ENCODE measurements at places on chromosomes 13 and 19.

- DNase-seq = no peak
Measured at GRCh38 chr13:21971662-21972621, 301.1 kb downstream of the FGF9 start.

- DNase-seq = no peak
Measured at GRCh38 chr13:51997641-51998330, 13.5 kb downstream of the ATP7B start.

- no peak for DNase-seq
Measured at GRCh38 chr19:31511098-31511497, 161.9 kb upstream of the TSHZ3 start.

DNA sequence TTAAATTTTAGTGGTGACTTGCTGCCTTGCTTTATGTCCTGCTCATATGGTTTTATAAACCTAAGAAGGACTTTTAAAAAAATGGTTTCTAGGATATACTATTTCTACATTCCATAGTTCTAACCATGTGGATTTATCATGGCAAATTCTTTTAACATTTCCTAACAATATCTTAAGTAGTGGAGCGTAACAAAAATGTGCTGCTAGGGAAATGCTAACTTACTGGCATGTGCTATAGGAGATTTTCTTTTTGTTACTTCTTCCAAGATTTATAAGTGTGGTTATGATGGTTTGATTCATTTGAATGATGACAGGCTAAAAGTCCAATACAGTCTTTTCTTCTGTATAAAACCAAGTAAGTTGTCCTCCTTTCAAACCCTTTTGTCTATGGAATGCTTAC lies 713.7 kb downstream of the SLITRK1 start:
- DNase-seq = no peak

DNA sequence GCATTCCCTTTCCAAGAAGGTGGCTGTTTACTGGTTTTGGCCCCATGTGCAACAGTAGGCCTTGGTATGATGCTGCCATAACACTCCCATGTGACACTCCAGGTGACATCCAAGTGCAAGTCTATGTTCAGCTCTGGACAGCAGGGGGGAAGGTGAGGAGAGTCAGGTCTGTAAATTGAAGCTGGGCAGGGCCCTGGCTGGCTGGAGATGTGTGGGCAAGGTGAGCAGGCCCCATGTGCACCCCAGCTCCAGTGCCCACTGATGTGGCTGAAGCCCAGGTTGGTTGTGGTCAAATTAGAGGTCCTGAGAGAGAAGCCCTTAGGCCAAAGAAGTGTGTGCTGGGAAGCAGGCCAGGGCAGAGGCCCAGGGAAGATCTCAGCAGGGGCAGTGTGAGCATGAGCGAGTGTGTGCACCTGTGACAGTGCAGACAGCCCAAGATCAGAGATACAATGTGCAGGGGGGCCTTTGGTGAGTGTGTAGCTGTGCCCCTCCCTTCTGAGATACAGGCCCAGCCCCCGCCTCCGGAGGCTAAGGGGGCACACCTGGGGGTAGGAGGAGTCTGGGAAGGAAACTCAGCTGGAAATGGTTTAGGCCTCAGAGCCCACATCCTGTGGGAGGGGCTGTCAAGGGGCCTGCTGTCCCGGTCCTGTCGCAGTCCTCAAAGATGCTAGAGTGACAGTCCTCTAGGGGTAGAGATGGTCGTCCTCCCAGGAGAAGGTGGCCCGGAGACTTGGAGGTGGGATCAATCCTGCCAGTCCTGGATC lies 18.6 kb downstream of the DEDD2 start:
- DNase-seq = no peak

GRCh38 chr13:103757361-103757760 lies 691.1 kb upstream of the SLC10A2 start:
- no peak for DNase-seq

- DNase-seq = no peak
Measured at GRCh38 chr13:50228527-50228926, 213.3 kb downstream of the KCNRG start.

DNA sequence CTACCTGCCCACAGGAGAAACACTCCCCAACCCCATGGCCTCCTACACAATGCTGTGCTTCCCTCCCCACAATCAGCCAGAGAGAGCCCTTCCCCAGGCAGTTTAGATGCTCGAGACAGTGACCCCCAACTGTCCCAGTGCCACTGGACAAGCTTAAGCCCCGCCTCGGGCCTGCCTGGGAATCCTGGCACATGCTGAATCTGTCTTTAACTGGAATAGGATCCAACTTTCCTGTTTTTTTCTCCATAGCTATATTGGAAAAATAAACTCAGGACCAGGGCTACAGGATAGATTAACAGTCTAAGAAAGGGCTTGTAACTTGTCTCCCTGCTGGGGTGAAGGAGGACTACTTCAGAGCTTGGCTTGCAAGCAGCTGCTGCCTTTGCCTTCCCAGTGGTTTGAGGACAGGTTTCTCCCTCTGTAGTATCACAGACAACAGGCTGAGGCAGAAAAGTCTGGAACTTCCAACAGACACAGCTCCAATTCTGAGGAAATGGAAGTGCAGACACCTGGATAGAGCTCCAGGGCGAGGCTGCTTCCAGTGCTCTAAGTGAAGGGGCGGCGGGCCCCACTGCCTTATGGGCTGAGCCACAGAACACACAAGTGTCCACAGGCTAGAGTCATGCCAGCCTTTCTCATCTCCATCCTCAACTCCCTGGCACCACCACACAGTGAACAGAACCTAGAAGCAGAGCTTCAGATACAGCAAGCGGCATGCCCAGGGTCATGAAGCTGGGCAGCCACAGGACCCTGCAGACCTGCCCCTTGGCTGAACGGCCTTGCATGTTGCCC lies 228.3 kb downstream of the TUBA3C start:
- DNase-seq = no peak

GRCh38 chr19:2538096-2538757 lies 62.3 kb downstream of the GADD45B start:
- DNase-seq = no peak

GRCh38 chr13:97332742-97333141 lies 101.2 kb upstream of the RAP2A start:
- no peak for DNase-seq

- no peak for DNase-seq
Measured at GRCh38 chr19:54279406-54279962, 1.4 kb downstream of the LILRB2 start.

DNA sequence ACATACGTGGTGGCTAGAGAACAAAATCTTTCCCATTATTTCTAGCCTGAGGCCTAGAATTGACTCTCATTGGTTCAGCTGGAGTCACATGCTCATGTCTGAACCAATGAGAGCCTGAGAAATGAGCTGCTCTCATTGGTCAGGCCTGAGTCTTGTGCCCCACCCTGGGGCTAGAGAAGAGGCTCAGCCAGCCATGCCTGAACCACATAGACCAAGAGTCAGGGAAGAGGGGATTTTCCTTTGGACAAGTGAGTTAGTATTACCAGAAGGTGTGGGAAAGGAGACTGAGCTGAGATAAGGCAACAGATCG lies 6.9 kb downstream of the FXYD5 start:
- no peak for DNase-seq

- DNase-seq = no peak
Measured at GRCh38 chr19:30551271-30551670, 179.1 kb downstream of the ZNF536 start.

GRCh38 chr19:35902870-35903475 lies 644 bp downstream of the HCST start:
- no peak for DNase-seq

GRCh38 chr19:41898235-41898634 lies 15.3 kb downstream of the ARHGEF1 start:
- DNase-seq = no peak

GRCh38 chr13:46106839-46107371 lies 2.1 kb upstream of the CPB2 start:
- DNase-seq = no peak

DNA sequence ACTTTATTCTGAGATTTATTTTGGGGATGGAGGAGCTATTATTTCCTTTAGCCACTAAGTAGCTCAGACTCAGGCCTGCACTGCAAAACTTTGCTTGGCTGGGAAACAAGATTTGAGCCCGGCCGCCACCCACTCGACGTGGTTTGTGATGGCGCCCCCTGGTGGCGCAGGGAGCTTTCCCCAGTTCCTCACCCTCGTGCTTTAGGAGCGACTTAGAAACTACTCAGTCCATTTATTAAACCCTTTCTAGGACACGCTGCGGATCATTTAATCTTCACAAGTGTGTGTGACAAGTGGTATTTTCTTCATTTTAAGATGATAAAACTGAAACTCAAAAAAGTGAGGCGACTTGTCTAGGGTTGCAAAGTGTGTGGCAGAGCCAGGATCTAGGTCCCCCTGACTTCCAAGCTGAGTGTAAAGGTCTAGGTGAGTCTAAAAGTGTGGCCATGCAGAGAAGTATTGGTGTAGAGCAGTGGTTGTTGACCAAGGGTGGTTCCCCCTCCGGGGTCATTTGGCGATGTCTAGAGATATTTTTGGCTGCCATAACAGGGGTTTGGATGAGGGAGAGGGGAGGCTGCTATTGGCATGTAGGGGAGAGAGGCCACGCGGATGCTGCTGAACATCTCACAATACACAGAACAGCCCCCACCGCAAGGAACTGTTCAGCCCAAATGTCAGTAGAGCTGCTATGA lies 2.2 kb downstream of the CXCL17 start:
- DNase-seq = no peak

GRCh38 chr13:51118809-51119431 lies 7.8 kb upstream of the C13orf42 start:
- no peak for DNase-seq

DNA sequence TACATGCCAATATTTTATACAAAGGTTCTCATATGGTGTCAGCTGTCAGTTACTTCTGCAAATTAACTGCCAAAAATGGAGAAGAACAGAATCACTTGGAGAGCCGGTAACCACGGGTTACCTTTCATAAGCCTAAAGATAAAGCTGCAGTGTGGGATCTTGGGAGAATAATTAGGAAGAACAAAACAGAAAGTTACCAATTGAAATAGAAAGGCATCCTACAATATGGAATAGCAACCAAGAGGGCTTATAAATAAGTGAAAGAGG lies 74.2 kb downstream of the TSHZ3 start:
- DNase-seq = no peak

DNA sequence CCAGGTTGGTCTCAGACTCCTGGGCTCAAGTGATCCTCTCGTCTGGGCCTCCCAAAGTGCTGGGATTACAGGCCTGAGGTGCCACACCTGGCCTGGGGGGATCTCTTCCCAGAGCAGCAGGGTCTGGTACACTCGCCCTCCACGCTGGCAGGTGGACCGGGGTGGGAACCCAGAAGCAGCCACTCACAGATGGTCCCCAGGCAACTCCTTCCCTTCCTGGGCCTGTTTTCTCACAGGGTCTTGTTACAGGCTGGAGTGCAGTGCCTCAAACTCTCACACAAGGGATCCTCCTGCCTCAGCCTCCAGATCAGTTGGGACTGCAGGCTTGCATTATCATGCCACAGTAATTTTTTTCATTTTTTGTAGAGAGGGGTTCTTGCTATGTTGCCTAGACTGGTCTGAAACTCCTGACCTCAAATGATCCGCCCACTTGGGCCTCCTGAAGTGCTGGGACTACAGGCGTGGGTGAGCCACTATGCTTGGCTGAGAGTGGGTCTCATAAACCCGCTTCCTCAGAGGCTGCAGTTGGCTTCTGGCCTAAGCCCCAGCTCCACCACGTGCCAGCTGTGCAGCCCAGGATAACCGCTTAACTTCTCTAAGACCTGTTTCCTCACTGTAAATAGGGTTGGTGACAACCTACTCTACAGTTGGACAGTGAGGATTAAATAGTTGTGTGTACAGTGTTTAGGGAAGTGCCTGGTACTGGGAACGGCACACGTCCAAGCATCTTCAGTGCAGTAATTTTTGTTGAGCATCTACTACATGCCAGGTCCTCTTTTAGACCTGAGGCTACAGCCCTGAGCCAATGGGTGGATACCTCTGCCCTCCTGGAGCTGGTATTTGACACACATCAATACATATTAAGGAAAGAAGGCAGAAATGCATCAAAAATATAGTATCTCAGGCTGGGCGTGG lies 871 bp upstream of the CCER2 start:
- no peak for DNase-seq

DNA sequence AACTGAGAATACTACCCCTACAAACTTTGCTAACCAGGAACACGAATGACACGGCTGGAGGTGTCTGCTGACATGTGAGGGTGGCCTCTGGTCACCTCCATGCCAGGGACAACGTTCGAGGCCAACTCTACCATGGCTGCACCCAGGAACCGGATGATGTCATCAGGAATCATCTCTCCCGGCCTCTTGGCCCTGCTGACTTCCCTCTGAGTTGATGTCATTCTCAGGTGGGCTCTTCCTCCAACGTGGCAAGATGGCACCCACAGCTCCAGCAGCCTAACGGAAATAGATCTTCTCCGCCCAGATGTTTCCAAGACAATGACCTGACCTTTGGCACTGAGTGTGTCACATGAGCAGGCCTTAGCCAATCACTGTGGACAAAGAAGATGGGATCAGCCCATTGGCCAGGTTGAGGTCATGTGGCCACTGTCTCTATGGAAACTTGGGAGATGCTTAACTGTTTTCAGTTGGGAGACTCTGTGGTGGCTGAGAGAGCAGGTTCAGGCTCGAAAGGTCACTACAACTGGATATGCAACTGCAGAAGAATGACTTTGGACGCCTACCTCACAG lies 15.0 kb downstream of the MBD3L2B start:
- DNase-seq = no peak

DNA sequence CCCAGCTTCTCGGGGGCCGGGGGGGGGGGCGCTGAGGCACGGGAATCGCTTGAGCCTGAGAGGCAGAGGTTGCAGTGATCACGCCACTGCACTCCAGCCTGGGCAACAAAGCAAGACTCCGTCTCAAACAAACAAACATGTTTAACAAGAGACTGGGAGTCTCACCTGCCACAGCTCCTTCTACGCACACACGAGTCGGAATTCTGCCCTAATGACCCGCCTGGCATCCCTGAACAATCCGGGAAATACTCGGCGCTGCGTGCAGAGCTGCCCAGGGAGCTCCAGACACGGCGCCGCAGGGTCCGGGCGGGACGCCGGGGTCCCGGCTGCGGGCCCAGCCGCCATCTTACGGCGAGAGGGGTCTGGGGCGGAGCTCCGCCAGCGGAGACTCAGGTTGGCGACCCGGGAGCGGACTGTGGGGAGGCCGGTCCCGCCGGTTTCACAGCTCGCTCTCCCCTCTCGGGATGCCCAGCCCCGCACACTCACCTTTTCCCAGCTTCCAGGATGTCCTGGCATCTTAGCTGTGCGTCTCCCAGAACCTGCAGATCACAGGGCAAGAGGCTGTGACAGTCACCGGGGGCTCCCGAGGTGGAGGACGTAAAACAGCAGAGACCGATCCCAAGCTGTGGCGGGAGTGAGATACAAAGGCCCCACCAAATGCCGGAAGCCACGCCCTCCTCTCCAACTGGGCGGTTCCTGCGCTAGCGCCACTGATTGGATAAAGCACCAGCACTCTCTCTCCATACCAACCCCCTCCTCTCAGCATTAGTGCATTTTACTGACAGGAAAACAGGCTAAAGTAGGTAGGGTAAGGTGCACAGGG lies 23.6 kb upstream of the ZNF724 start:
- DNase-seq = peak; percentile 67

DNA sequence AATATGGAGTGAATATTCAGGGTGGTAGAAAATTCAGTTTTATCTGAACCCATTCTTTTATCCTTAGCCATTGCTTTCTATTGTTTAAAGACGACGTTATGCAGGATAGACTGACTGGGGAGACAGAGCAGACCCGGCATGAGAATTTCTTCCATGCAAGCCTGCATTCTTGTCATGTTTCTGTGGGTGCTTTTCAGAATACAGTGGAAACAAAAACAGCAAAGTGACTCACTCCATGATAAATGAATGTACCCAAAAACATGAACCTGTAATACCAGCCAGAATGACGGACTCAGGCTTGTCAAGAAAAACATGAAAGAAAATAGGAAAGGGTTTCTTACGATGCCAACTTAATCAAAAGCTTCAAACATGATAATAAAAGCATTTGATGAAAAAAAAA lies 924.0 kb downstream of the EFNB2 start:
- DNase-seq = no peak

Data from NCI-H187 treated with DMSO at 0.1 percent for 48 hours (cell line).